ENCODE measurements at places on chromosomes 2 and 18.

DNA sequence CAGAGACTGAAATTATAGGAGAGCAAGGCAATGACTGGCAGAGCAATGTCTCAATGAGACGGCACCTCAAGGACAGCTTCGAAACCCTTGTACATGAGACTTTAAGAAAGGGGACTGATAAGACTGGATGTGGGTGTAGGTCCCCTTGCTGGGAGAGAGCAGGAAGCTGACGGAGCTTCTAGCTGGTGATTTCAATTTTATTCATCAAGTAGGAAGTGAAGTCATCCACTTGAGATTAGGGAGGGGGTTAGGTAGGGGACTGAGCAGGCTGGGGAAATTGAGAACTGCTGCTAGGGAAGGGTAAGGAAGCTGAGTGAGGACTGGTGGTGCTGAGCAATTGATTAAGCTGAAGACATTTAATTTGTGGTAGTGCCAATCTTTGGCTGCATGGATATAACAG lies 99.5 kb upstream of the ITGB6 start:
- no peak for DNase-seq

DNA sequence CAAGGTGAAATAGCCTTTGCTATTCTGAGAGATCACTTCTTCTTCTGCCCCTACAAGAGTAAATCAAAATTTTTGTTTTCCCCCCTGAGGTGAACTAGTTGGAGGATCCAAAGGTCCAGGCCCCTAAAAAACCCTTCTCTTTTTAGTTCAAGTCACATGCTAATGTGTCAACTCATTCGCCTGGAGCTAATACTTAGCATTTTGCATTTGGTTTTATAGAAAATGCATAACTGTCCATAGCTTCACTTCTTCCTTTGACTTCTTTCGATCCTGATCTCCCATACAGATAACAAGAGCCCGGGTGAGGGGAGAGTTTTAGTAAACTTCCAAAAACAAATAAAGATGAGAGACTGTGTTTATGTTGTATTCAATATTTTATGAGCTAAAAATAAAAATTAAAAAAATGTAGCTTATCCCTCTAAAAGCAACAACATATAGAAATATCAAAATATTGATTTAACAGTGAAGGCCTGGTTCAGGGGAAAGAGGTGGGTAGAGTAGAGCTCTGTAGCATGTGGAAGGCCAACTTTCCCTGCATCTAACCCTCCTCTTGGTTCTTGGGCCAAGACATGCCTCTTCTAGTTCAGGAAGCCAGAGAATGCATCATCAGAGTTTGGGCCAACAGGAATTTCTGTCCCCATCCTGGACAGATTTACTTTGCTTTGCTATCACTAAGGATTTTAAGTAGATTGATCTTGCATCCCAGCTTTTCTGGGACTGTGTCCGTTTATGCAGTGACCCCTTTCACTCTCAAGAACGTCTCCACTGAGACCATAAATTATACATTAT lies 333.8 kb downstream of the ALK start:
- no peak for DNase-seq

- no peak for DNase-seq
Observed at GRCh38 chr2:144115739-144116291, 404.1 kb downstream of the ZEB2 start.

DNA sequence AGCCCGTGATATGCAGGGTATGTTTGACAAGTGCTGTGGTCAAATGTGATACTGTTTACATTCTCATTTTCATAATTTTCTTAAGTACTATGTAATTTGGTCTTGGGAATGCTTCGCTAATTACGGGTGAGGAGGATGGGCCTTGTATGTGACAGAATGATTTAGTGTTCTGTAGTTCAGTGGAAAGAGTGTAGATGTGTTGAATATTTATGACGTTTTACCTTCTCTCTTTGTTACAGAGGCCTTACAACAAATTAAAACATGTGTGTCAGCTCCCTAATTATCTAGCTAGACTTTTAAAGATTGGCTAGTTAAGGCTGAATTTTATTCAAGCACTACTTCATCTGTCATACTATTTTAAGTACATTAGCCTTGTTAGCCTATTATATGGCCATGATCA lies 10.6 kb upstream of the CHRNA1 start:
- no peak for DNase-seq

DNA sequence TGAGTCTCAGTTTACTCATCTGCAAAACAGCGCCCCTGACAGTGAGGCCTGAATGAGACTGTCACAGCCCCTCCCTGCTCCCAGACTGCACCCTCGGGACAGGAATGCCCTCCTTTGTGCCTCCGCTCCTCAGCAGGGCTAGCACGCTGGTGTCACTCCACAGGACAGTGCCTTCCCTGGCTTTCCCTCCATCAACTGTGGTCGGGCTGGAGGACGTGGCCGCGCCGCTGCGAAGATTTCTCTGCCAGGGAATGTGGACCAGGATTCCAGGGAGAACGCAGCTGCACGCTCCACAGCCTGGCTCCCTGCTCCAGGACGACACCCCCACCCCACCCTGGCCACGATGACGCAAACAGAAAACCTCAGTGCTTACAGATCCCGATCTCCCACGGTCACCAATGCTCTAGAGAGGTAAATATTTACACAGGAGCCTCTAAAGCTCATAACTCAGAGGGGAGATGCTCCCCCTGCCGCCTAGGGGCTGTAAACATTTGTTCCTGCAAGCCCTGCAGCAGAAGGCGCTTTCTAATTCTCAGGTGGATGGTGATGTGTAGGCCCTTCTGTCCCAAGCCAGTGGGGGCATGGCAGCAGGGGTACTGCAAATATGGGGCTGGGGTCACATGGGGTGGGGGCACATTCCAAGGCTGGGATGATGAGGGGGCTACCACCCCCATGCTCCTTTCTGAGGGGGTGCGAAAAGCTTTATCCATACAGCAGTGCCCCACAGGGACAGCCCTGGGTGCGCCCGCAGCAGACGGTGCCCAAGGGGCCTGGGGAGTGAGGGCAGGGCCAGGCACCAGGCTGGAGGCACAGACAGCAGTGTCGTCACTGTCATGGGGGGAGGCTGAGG lies 12.4 kb downstream of the HS6ST1 start:
- DNase-seq: no peak

- DNase-seq: no peak
Observed at GRCh38 chr2:203582468-203582867, 47.4 kb upstream of the RAPH1 start.

GRCh38 chr2:152067823-152068222 lies 31.0 kb downstream of the CACNB4 start:
- no peak for DNase-seq

DNA sequence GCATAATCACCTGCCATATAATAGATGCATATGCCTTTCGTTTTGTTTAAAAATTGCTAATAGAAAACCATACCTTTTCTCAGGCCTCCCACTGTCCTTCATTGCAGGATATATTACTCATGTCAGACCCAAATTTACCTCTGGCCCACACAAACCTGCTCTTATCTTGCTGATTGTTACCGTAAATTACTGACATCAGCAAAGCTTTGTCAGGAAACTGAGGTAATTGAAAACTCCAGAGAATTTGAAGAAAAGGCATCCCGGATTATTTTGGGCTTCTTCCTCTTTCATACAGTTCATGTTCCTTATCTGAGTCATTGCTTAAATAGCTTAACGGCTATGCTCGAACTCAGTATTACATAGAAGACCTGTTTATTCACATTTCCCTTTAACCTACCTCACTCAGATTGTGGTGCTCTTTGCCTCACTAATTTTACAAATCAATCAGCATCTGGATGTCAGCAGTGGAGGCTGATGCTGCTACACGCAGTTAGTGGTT lies 145.7 kb downstream of the ZEB2 start:
- DNase-seq: no peak

GRCh38 chr2:12507295-12507694 lies 209.4 kb upstream of the TRIB2 start:
- DNase-seq: peak; percentile 28

DNA sequence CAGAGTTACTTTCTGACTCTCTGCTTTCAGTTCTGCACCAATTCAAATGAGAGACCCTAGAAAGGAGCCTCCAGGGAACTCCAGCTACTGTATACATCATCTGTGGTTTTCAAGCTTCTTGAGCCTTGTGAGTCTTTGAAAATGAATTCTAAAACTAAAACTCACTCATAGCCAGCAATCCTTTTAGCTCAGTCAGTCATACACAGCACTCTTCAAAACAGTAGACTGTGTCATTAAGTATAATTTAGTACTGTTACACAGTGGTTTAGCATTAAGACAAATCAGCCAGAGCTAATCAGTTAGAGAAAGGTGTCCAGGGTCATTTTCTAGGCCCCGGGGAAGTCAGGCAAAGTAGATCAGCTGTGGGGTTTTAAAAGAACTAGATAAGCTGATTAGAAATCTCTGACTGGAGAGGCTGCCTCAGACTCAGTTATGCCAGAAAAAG lies 322.1 kb upstream of the THUMPD2 start:
- DNase-seq: no peak

DNA sequence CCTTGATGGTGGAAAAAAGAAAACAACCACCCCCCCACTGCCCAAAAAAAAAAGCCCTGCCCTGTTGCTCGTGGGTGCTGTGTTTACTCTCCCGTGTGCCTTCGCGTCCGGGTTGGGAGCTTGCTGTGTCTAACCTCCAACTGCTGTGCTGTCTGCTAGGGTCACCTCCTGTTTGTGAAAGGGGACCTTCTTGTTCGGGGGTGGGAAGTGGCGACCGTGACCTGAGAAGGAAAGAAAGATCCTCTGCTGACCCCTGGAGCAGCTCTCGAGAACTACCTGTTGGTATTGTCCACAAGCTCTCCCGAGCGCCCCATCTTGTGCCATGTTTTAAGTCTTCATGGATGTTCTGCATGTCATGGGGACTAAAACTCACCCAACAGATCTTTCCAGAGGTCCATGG lies 28.0 kb downstream of the MAL start:
- no peak for DNase-seq

- no peak for DNase-seq
Observed at GRCh38 chr18:62982600-62983251, 267.4 kb downstream of the PHLPP1 start.

GRCh38 chr2:118121986-118122524 lies 33.8 kb downstream of the INSIG2 start:
- DNase-seq: no peak

DNA sequence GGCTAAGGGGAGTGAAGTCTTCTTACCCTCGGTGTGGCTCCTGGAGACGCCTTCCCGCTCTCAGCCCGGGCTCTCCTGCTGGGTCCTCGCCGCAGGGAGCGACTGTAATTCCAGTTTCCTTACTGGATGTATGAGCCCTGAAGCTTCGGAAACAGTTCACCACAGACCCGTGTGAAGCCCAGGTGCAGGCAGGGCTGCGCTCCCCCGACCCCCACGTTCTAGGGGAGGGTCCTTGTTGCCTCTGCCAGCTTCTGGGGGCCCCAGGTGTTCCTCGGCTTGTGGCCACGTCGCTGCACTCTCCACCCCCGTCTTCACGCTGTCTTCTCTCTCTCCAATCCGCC lies 5.1 kb upstream of the ASB1 start:
- DNase-seq: no peak

GRCh38 chr2:229795058-229795457 lies 80.7 kb upstream of the DNER start:
- DNase-seq: no peak

DNA sequence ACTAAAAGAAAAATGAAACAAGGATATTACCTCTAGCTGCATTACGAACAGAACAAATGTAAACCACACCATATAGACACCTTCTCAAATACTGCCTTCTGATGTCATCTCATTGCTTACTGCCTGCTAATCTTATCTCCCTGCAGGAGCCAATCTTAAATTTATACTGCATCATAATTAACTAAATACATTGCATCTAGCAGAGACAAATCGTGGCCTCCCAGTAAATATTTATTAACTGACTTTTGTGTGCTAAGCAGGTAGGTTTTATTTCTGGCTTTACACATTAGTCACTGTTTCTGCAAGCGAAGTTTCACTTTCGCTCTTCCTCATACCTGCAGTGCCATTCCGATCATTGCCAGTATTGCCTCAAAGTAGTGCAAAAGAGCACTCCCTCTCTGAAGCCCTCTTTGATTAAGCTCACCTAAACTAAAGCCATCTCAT lies 67.5 kb downstream of the SPATS2L start:
- no peak for DNase-seq

- no peak for DNase-seq
Observed at GRCh38 chr2:111952871-111953452, 54.6 kb downstream of the MERTK start.

- DNase-seq: no peak
Observed at GRCh38 chr18:70991577-70991976, 702.7 kb downstream of the SOCS6 start.

- DNase-seq: no peak
Observed at GRCh38 chr18:34807106-34807796, 97.2 kb downstream of the DTNA start.

DNA sequence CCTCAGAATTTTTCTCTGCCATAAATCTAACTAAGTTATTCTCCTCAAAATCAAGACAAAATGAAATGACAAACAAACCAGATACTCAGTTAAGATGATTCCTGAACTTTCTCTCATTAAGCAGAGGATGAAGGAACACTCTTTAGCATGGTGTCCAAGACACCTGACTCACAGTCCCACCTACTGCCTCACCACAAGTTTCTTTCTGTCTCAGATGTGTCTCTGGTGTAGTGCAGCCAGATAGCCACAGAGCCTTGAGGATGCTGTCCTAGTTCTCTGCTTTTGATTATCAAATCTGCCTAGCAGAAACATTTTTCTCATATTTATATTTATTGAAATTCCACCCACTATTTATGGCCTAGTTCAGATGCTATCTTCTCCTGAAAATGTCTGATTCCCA lies 103.6 kb upstream of the TMEM200C start:
- DNase-seq: no peak

- DNase-seq: no peak
Observed at GRCh38 chr2:147374423-147374811, 470.4 kb upstream of the ACVR2A start.

GRCh38 chr18:2172881-2173280 lies 398.4 kb downstream of the METTL4 start:
- no peak for DNase-seq

GRCh38 chr2:189116087-189116486 lies 63.5 kb downstream of the COL5A2 start:
- DNase-seq: no peak

GRCh38 chr2:100046961-100047947 lies 95.1 kb downstream of the AFF3 start:
- DNase-seq: no peak

DNA sequence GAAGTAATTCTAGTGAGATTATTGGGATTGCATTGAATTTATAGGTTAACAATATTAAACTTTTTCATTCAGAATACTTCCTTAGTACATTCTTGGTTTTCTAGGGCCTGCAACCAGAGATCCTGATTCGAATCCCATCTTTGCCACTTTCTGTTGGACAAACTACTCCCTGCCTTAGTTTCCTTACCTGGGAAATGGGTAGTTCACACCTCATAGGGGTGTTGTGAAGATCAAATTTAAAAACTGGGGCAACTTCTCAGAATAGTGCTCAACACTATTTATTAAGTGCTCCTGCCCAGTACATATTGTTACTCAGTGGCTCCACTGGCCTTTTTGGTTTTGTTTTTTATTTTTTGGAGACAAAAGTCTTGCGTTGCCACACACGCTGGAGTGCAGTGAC lies 43.5 kb downstream of the SMCHD1 start:
- no peak for DNase-seq

GRCh38 chr18:58012356-58012755 lies 31.7 kb upstream of the NEDD4L start:
- no peak for DNase-seq

- DNase-seq: no peak
Observed at GRCh38 chr2:43515248-43515647, 80.6 kb downstream of the THADA start.

GRCh38 chr18:14015416-14015815 lies 100.1 kb upstream of the MC2R start:
- DNase-seq: no peak

GRCh38 chr2:176967911-176968450 lies 244.6 kb upstream of the HNRNPA3 start:
- DNase-seq: no peak

GRCh38 chr2:45919160-45919650 lies 267.7 kb downstream of the PRKCE start:
- no peak for DNase-seq
